AG04450 (cell line): ENCODE measurements at places on chromosomes 4 and X.

DNA sequence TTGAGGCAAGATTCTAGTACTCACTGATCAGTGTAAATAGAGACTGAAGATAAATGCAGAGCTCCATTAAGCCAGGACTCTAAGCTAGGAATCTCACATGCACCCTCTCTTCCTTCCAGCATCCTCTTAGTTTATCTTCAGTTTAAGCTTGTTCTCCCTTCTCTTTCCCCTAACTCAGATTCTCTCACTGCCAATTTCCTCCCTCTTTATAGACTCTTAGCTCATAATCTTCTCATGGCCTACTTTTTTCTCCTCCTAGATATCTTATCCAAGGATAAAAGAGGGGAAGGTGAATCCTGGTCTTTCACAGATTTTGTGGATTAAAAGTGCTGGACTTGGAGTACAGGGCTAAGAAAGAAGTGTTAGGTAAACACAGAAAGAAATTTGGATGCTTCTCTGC lies 108.9 kb upstream of the TENM3 start:
- no peak for DNase-seq

GRCh38 chrX:100356351-100356896 lies 53.6 kb downstream of the PCDH19 start:
- DNase-seq, result no peak

DNA sequence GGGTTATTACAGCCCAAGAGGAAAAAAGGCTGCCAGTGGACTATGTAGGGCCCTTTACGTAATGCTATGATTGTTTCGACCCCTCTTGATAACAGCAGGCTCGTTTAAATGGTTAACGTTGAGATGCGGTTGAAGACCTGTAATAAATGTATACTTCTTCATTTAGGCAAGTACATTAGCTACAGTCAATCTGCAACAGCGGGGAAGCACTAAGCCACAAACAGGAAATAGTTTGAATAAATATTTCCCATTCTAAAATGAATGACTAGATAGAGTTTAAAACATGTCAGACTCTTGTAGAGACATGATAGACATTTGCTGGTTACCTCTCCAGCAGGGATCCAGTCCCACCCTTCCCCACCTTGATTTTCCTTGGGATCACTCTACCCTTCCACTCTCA lies 38.1 kb upstream of the STIM2 start:
- DNase-seq, result no peak

GRCh38 chrX:68894513-68895340 lies 65.9 kb downstream of the EFNB1 start:
- DNase-seq, result no peak

DNA sequence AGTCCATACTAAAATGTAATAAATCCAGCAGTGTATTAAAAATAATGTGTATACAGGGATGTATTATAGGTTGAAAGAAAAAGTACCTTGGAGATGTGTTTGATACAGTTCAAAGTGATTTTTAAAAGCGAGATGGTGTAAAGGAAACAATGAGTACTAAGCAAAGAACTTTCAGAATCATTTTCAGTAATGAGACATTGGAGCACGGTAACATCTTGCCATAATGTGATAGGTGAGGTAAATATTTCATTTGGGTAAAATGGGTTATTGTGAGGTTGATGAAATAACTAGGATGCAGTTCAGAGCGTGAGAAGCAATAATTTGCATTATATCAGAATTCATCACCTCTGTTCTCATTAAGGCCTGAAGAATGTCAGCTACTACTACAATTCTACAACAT lies 25.9 kb downstream of the EIF2S3 start:
- DNase-seq, result no peak

GRCh38 chr4:4386736-4387392 lies at the start of gene NSG1:
TSS of gene NSG1 (plus strand) at chr4:4387102. CDS start at chr4:4387630, 528 bp downstream.
- no peak for DNase-seq

GRCh38 chr4:119646347-119647071 lies 17.9 kb upstream of the PDE5A start:
- no peak for DNase-seq

- no peak for DNase-seq
These were observed 56.4 kb downstream of the CXorf58 start for GRCh38 chrX:23964191-23964590.

- DNase-seq, result no peak
These were observed 397.6 kb upstream of the TENM3 start for GRCh38 chr4:181845617-181846016.
